ENCODE measurements at places on chromosomes 6 and 20.
A peak's percentile ranks its signal among the peaks of the same experiment; 100 is the strongest.

DNA sequence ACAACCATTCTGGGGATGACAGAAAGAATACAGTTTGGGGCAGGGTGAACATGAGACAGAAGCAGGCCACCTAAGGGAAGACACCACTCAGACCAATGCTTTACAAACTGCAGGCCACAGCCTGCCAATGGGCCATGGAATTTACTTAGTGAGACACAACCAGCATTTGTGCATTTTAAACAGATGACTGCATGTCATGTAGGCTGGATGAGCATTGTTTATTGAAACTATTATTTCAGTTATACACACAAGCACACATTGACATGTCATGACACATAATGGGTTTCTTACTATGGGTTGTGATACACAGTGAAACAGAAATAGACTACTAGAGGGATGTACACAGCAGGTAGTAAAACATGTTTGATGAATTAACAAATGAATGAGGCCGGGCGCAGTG, 8.0 kb downstream of the PGM3 start:
- DNase-seq = no peak

- no peak for DNase-seq
These were observed 74.7 kb upstream of the PTPN1 start for GRCh38 chr20:50435397-50436051.

DNA sequence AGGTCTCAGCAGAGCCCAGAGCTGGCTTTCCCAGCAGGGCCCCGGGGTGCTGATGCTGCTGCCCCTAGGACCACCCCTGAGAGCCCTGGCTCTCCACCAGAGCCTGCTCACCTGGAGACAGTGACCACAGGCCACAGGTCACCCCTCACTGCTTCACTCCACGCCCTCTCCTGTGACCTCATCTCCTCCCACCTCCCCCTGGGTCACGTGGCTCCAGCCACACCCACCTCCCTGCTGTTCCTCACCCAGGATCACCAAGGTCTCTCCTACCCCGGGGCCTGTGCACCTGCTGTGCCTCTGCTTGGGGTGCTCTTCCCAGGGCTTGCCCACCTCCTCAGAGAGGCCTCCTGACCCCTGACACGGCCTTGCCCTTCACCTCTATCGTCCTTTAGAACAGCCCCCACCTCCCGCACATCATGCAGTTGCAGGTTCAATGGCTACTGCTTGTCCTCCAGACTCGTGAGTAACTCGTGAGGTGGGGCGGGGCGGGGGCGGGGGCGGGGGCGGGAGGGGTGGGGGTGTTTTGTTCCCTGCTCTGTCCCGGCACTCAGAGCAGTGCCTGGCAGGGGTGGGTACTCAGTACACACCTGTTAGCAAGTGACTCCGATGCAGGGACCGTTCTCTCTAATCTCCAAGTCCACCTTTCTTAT, 468.0 kb downstream of the PREX1 start:
- DNase-seq = no peak

- no peak for DNase-seq
These were observed 46.4 kb upstream of the NT5E start for GRCh38 chr6:85403331-85404015.

DNA sequence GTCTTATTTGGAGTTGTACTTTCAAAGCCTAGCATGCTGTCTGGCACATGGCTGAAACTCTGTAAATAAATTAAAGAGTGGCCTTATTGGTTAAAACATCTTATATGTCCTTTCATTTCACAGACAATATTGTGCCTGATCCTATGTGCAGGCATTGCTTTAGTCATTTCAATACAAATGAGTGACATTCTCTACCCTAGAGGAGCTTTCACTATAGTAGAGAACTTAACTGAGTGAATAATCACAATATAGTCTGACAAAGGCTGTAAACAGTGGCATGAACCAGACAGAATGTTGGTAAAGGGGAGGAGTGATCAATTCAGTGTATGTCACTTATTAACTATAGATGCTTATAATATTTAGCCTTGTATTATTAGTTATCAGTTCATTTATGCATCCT, 481.8 kb downstream of the TFAP2B start:
- DNase-seq = no peak

- DNase-seq = peak; percentile 55
These were observed 33.8 kb downstream of the TBC1D7 start for GRCh38 chr6:13294499-13295069.

- no peak for DNase-seq
These were observed 24.8 kb downstream of the EPB41L1 start for GRCh38 chr20:36179170-36179945.

DNA sequence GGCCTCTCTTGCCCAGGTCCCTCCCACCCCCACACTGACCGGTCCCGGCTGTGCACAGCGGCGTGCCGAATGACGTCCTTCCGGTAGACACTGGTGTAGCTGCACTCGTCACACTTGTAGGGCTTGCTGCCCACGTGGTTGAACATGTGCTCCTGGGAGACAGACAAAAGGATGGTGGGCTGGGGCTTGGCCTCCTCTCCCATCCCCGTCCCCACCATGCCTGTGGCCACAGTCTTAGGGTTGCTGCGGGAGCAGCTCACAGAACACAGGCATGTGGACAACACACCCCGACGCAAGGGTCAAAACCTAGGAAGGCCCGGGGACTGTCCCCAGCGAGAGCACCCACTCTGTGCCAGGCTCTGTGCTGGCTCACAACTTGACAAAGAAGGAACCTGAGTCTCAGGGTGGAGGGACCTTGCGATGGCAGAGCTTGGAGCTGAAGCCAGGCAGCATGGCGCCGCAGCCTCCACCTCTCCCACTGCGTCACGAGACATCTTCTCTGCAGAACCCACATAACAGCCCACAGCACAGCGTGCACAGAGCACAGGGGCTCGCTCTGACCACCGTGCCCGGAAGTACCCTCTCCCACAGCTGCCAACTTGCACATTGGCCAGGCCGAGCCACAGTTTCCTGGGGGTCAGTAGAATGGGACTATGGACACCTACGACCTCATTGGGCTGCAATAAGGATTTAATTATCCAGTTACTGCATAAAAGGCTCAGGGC, 9.8 kb downstream of the ZNF335 start:
- DNase-seq = no peak

DNA sequence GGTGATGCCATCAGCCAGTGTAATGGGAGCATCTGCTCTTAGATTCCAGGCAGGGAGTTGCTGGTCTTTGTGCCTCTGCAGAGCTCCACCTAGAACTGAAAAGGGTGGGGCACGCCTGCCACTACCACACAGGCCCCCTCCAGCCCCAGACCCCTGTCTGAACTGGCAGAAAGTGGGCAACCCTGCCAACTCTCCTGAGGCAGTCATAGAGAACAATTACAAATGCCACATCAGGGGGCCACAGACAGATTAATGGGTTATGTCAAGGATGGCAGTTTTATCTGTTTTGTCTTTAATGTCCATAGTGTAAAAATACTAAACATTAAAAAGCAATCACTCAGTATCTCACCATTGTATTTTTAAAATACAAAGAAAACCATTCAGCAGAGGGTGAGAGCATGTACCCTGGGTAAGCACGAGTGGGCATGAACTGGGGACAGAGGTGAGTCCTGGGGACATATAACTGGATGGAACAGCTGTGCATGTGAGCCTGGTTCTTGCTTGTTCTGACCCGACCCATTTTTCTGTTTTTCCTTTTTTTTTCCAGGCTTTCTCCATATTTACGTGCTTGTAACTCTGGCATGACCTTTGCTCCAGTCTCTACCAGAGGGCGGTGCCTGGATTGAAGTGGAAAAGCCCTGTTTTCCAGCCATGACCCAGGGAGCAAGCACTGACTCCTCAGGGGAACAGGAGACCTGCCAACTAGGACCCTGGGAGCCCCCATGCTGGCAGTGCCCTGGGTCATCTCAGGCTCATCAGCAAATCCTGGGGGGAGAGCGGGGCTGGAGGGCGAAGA, 8.2 kb downstream of the TRAF3IP2 start:
- no peak for DNase-seq

DNA sequence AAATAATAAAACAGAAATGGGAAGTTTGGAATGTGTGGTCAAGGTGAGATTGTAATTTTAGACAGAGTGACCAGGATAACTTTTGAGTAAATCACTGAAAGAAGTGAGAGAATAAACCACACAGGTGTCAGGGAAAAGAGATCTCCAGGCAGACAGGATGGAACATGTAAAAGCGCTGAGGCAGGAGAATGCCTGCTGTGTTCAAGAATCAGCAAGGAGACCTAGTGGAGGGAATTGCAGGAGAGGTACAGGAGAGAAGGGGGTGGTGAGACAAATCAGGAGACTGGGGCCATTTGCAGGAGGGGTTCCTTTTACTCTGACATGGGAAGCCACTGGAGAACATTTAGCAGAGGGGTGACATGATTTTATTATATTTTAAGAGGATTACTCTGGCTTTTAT, 456.7 kb downstream of the NKAIN2 start:
- DNase-seq = no peak

GRCh38 chr20:50762435-50763220, 31.2 kb downstream of the PARD6B start:
- DNase-seq = no peak

- no peak for DNase-seq
These were observed 129.7 kb downstream of the PLG start for GRCh38 chr6:160831739-160832138.

- no peak for DNase-seq
These were observed 1.2 kb upstream of the MYCT1 start for GRCh38 chr6:152696522-152696921.

DNA sequence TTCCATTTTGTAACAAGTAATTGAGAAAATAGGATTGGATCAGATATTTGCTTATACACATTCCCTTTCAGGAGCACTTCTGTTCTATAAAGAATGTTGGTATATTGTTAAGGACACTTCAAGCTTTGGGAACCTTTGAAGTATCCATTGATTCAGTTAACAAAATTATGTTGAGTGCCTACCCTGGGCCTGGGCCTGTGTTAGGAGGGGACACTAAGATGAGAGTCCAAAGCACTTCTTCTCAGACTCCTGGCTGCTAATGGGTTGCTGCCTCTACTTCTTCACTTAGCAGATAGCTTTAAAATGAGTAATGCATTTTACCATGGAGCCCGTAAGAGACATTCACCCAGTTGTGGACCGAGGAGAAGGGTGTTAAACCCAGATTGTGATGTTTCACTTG, 40.3 kb downstream of the PTPN1 start:
- no peak for DNase-seq

- no peak for DNase-seq
These were observed 104.6 kb upstream of the RSPO3 start for GRCh38 chr6:127013865-127014264.

DNA sequence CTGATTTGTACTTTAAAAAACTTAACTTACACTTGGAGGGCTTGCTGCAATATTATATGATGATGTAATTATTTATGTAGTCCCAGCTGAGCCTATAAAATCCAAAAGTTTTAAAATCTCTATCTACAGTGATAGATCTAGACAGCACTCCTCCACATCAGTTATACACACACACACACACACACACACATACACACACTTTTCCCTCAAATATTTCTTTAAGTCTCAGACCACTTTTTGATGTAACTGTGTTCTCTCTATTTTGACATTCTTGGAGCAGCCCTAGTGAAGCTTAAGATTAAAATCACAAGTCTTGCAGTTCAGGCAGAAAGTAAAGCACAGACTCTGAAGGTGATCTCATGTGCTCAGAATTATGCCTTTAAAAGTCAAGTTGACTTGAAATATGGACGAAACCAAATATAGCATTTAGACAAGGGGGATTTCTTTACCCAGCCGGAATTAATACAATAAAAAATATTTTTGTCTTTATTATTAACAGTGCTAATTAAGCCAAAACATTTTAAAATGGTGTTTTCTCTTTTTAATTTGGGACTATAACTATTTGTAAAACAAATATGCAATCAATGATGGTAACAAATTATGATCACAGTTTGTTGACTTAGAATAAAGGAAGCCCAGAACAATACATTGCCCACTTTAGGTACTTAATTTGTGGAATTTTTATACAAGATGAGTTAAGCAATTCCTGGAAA, 63.5 kb upstream of the TMEM30A start:
- no peak for DNase-seq

DNA sequence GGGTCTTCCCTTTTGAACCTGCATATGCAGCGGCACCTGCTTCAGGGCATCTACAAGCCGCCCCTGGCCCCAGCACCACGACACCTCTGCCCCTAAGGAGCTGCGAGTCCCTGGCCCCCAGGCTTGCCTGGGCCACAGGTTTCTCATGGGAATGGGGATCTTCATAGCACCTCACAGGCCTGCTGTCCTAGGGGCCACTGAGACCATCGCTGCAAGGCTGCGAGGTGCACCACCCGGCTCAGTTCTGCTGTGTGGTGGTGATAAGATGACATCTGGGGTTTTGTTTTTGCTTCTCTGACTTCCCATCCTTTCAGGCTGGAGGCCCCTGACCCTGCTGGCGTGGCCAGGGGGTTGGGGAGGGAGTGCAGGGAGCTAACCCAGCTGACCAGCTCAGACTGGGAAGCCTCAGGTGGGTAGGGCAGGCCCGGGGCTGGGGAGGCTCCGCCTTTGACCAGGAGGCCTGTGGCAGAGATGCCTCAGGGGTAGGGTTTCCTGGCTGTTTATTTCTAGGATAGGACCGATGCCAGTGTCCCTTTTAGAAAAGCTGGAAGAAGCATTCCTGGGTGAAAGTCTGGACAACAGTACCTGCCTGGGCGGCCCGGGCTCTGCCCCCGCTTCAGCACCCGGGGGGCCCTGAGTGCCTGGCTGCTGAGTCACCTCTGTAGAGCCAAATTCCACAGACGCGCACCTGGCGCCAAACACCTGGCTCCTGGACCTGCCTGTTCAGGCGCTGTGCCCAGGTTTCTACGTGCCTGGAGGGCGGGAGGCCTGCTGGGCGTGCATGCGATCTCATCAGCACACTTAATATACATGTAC, 264.7 kb downstream of the DLL1 start:
- peak; percentile 35 for DNase-seq

DNA sequence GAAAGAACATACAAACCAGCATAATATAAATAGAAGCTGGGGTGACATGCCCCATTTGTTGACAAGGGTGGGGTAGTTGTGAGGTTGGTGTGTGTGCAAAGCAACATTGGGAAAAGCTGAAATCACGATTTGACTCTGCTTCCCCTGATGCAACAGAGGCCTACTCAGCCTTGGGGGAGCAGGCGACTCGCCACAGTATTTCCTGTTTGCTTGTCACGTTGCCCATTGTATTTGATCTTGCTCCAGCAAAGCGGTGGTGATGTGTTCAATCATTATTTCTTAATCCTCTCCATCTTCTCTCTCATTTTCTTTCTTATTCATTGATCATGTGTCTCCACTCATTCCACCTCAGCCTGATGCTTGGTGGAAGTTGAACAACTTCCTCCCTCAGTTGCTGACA, 165.8 kb upstream of the CITED2 start:
- DNase-seq = peak; percentile 63

DNA sequence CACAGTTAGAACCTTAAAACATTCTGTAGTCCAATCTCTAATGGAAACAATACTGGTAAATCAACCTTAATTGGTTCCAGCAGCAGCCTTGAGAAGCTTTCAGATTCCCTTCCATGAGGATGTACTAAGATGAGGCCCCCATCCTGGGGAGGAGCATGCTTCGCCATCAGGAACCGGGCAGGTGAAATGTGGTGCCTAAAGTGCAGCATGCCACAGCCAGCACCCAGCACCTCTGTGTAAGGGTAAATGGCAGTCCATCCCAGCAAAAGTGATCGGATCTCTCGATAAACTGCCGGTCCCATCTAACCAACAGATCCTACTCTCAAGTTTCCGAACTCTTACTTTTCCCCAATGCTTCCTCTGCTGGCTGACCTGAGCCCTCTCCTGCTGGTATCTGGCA, 166.3 kb upstream of the PDE10A start:
- no peak for DNase-seq

GRCh38 chr6:90859612-90860011, 272.7 kb upstream of the MAP3K7 start:
- peak; percentile 43 for DNase-seq

GRCh38 chr6:20055916-20056315, 156.4 kb downstream of the MBOAT1 start:
- no peak for DNase-seq

GRCh38 chr20:36634342-36634741, 11.7 kb downstream of the SLA2 start:
- no peak for DNase-seq
